Dermis microvascular lymphatic vessel endothelial cell (primary cell): ENCODE measurements at places on chromosomes 5 and 9. TPM values are rescaled to one million over a fixed set of nuclear protein-coding genes. Genes with fewer than 3 reads are reported as not detected.

Gene BHMT
- total RNA-seq = not detected in 2 replicates

Gene SHC3
- total RNA-seq = 0.13 and 0.25 TPM in 2 replicates

Gene INSL4
- not detected in 2 replicates for total RNA-seq

Gene SPINK7
- not detected in 2 replicates for total RNA-seq

Gene OR1J2
- not detected in 2 replicates for total RNA-seq

Gene PRSS3
- total RNA-seq = 12.8 and 15.3 TPM in 2 replicates

Gene GRIA1
- under 0.01 TPM in 1 of 2 replicates, not detected in the other for total RNA-seq

Gene MEIKIN
- not detected in 2 replicates for total RNA-seq

Gene FBP1
- total RNA-seq = 0.51 and 0.64 TPM in 2 replicates

Gene HINT1
- total RNA-seq = 199 and 247 TPM in 2 replicates

Gene IL13
- total RNA-seq = not detected in 2 replicates

Gene GRXCR2
- total RNA-seq = not detected in 2 replicates

Gene MAMDC2
- total RNA-seq = 0.89 and 3.1 TPM in 2 replicates

Gene PCDHGB1
- 0.39 and 1.1 TPM in 2 replicates for total RNA-seq

Gene ANKRD18A
- total RNA-seq = not detected in 2 replicates

Gene SPATA9
- 0.13 TPM in 1 of 2 replicates, not detected in the other for total RNA-seq

Gene SOX30
- total RNA-seq = not detected in 2 replicates
